AG09319 (cell line): ENCODE measurements at places on chromosomes 7 and 10.

- DNase-seq = no peak
Measured at GRCh38 chr7:41808541-41808940, 105.7 kb upstream of the INHBA start.

GRCh38 chr7:138658889-138659288 is 42.3 kb downstream of the SVOPL start:
- DNase-seq = no peak

DNA sequence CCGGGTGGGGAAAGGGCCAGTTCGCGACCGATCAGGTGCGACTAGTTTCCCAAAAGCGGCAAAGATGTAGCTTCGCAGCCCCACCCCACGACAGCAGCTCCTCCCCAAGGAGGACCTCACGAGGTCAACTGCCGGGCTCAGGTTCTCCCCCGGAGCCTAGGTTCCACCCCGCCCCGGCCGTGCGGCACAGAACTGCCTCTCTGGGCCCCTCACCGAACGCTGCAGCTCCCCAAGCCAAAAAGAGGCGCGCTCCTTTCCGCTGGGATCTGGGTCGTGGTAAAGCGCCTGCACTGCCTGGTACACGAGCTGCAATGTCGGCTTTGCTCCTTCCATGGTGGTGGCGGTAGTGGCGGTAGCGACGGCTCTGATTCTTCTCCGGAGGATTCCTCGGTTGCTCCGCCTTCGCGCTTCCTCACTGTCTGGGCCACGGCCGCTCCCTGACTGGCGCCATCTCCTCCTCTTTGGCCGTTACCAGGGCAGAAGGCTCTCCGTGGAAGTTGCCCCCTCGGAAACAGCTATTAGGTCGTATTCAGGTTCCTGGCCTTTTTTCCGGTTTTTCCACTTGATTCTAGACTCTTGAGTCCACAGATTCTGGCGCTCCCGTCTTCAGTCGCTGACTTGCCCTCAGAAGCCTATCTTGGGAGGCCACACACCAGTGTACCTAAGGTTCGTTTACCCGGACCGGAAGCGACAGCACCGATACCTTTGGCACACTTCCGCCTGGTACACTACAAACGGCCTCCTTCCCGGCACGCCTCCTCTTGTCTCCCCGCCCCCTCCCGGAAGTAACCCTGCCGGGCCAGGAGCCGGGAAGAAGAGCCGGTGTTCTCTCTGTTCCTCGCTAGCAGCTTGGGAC is at the start of gene TNPO3:
Gene TNPO3 (minus strand): TSS at position 674 of the 856 bp plus-strand sequence. CDS start 341 bp downstream, at position 333.
- DNase-seq = peak; percentile 71

GRCh38 chr10:95660283-95660682 is 3.8 kb upstream of the ALDH18A1 start:
- no peak for DNase-seq

DNA sequence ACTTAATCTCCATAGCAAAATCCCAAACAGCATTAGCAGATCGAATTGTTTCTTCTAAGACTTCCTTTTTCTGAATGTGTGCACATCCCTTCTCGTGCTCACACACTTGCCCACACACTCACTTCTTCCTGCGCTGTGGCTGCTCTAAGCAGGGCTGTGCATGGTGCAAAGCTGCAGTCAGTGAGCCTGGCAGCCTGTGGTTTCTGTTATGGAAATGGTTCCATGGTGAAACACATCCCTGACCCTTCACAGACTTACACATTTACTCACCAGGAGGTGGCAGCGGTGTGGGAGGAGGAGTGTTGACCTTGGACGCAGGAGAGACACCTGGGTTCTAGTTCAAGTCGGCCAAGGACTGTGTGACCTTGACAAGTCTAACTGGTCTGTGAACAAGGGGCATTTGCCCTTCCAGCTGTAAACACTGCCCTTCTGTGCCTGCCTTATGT is 24.9 kb downstream of the MTURN start:
- no peak for DNase-seq

DNA sequence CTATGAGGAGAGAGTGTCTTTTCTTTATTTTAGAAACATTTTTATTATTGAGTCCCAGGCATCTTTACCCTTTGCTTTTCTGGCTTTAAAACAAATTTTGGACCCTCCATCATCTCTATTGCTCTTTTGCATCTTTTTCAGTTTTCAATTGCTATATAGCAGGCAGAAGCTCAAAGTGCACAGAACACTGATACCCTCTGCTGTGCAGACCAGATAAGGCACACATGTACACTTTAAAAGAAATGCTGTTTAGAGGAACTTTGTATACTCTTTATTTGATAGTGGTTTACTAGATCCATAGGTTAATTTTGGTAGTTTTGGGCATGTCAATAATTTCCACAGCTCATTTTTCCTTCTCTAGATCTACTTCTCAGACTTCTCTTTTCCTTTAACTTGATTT is 324.2 kb downstream of the SH2D4B start:
- DNase-seq = no peak

GRCh38 chr10:112951359-112952281 is 1.6 kb downstream of the TCF7L2 start:
- peak; percentile 45 for DNase-seq

DNA sequence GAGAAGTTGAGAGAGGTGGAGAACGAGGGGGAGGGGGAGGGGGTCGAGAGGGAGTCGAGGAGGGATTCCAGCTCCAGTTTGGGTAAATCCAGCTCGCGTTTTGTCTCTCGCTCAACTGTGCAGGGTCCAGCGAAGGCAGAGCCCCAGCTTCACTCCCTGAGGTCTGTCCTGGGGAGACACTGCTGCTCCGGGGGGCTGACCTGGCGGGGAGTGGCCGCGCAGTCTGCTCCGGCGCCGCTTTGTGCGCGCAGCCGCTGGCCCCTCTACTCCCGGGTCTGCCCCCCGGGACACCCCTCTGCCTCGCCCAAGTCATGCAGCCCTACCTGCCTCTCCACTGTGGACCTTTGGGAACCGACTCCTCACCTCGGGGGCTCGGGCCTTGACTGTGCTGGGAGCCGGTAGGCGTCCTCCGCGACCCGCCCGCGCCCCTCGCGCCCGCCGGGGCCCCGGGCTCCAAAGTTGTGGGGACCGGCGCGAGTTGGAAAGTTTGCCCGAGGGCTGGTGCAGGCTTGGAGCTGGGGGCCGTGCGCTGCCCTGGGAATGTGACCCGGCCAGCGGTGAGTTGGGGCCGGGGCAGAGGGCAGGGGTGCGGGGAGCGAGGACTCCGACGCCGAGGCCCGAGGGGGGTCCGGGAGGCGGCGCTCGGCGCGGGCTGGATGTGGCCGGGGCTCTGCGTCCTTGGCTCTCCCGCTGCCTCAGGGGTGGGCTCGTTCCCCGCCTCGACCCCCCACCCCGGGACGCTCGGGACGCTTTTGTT is at the start of gene TET1:
Gene TET1 (plus strand): TSS at position 152 of the 757 bp plus-strand sequence. CDS start 12,002 bp downstream, outside the sequence.
- no peak for DNase-seq

- DNase-seq = no peak
Measured at GRCh38 chr7:45435131-45435530, 139.0 kb upstream of the ADCY1 start.

GRCh38 chr10:11150879-11151415 is 133.3 kb downstream of the CELF2 start:
- no peak for DNase-seq

GRCh38 chr10:1612908-1613307 is 124.4 kb downstream of the ADARB2 start:
- DNase-seq = no peak
